Neural progenitor cell (in vitro differentiated cells): ENCODE measurements at places on chromosomes 11 and 22. TPM values are rescaled to one million over a fixed set of nuclear protein-coding genes. Genes with fewer than 3 reads are reported as not detected.

OR9G1 gene
- not detected in 2 replicates for total RNA-seq

MYO7A gene
- 0.97 and 2.7 TPM in 2 replicates for total RNA-seq

CSKMT gene
- total RNA-seq: 4.3 and 6.7 TPM in 2 replicates

C11orf87 gene
- not detected in 2 replicates for total RNA-seq

C11orf91 gene
- total RNA-seq: not detected in 2 replicates

TIGD3 gene
- 2.5 and 4.3 TPM in 2 replicates for total RNA-seq

ADAMTS15 gene
- total RNA-seq: 0.09 and 0.25 TPM in 2 replicates

ART5 gene
- total RNA-seq: 8.5 and 12.0 TPM in 2 replicates

SYT8 gene
- total RNA-seq: not detected in 2 replicates

OR52E4 gene
- not detected in 2 replicates for total RNA-seq

PYGM gene
- 1.4 and 2.2 TPM in 2 replicates for total RNA-seq

PLEKHA7 gene
- total RNA-seq: 20.3 and 24.0 TPM in 2 replicates

RFPL1 gene
- not detected in 2 replicates for total RNA-seq

CYTH4 gene
- not detected in 2 replicates for total RNA-seq

MMP27 gene
- total RNA-seq: not detected in 2 replicates

TSPAN18 gene
- 16.5 and 33.0 TPM in 2 replicates for total RNA-seq

CARS1 gene
- 17.2 and 22.3 TPM in 2 replicates for total RNA-seq

TMEM191B gene
- total RNA-seq: 0.46 TPM in 1 of 2 replicates, not detected in the other

SLC5A12 gene
- total RNA-seq: 4.9 and 5.0 TPM in 2 replicates

OR8G5 gene
- total RNA-seq: not detected in 2 replicates

TRIM49D1 gene
- not detected in 2 replicates for total RNA-seq

SULT4A1 gene
- 14.2 and 15.7 TPM in 2 replicates for total RNA-seq

DEFB131B gene
- total RNA-seq: not detected in 2 replicates

CADM1 gene
- 117 and 123 TPM in 2 replicates for total RNA-seq
